CD4-positive, alpha-beta T cell treated with Interleukin-6 for 4 hours (primary cell): ENCODE measurements at places on chromosomes 1 and 21.

GRCh38 chr1:234926559-234927311, 201.9 kb downstream of the TOMM20 start:
- DNase-seq = peak; percentile 43

DNA sequence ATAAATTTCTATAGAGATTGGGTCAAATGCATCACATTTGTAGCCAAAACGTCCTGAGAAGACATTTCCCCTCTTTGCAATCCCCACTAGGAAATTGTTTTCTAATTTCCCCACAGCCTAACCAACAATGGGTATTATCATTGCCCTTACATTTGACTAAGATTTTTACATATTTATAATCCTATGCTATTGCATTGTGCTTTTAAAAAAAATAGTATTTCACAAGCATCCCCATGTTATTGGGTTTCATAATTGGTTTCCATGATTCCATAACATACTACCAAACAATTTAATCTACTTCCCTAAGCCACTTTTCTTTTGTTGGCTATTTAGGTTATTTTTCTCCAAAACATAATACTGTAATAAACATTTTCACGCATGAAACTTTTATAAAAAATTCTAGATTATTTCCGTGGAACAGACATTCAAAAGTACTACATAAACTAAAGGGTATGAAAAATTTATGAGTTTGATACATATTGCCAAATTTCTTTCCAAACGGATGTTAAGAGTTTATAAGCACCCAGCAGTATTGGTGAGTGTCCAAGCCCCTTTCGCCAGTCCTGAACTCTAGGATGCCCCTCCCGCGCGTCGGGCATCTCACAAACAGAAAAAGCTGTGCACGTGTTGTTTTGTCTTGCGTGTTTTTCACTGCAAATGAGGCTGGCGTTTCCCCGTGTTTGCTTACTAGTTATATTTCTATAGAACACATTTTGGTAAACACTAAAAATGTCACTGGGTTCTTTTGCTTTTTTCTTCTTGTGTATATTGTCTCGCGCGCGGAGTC, 2.0 kb upstream of the LHX4 start:
- DNase-seq = no peak

DNA sequence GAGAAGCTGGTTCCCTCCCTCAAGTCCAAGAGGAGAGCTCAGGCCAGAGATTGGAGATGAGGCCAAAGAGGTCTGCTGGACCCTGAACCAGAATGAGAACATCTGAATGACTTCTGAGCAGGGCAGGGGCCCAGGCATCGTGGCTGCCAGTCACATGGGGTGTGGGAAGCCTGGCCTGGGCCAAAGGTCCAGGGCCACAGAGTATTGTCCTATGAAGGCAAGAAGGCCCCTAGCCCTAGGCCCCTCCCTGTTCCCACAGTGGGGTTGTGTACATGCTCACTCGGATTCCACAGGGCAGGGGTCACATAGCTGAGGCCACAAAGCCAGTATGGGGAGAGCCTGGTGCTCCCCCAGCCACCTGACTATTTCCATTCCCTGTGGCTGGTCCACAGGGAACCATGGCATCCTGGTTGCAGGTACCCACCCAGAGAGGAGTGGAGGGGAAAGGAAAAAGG, 18.5 kb upstream of the SLC1A7 start:
- no peak for DNase-seq

GRCh38 chr1:92317836-92318493, 19.1 kb downstream of the RPAP2 start:
- DNase-seq = no peak

DNA sequence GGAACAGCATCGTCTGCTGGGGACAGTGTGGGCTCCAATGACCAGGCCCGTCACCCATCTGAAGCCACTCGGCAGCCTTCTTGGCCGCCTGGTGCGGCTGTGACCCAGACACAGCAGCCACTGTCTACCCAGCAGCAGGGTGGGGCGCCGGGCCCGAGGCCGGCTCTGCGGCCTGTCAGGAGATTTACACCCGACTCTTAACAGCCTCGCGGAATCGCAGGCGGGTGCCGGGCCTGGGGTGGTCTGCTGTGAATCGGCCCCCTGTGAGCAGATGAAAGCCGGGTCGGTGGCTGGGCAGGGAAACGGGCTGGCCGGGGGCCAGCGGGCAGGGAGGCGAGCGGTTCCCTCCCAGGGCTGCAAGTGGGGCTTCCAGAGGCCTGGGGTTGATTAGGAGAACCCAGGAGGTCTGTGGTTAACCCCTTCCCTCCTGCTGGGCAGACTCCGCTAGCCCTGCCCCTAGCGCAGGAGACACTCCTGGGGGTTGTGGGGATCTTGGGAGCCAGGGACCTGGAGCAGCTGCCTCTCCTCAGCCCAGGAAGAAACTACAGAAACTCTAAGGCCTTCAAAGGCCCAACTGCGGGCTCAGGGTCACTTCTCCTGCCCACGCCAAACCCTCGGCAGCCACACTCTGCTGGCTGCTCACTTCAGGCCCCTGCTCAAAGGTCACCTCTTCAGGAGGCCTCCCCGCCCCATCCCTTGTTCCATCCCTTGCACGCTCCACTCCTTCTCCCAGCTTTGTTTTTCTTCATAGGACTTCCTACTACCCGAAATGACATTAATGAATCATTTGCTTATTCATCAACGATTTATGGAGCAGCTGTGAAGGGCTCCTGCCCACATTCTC, 15.6 kb downstream of the RUNX3 start:
- DNase-seq = no peak

DNA sequence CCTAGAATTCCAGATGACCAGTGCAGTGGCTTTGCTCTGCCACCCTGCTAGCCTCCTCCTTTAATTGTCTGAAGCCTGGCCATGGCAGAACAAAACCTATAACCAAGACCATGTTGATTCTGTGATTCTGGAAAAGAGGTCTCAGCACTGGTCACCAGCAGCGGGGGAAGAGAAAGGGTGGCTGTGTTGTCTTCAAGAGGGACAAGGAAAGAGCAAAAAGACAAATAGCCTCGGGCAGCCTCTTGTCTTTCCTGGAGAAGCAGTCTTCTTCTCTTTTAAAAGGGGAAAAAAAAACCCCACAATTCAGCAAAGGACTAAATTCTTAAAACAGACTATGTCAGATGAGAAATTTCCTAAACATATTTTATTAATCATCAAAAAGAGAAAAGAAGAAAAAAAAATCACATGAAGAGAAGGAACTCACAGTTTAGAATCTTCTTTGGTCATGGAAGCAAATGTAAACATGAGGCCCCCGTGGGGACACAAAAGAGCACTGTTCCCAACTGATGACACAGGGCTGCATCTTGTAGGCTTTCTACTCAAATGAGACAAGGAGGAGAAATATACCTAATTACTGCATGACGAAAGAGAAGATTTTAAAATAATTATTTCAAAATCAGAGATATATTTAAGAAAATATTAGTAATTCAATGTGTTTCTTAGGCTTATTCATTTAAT, 36.3 kb upstream of the RAP1GAP start:
- DNase-seq = no peak

DNA sequence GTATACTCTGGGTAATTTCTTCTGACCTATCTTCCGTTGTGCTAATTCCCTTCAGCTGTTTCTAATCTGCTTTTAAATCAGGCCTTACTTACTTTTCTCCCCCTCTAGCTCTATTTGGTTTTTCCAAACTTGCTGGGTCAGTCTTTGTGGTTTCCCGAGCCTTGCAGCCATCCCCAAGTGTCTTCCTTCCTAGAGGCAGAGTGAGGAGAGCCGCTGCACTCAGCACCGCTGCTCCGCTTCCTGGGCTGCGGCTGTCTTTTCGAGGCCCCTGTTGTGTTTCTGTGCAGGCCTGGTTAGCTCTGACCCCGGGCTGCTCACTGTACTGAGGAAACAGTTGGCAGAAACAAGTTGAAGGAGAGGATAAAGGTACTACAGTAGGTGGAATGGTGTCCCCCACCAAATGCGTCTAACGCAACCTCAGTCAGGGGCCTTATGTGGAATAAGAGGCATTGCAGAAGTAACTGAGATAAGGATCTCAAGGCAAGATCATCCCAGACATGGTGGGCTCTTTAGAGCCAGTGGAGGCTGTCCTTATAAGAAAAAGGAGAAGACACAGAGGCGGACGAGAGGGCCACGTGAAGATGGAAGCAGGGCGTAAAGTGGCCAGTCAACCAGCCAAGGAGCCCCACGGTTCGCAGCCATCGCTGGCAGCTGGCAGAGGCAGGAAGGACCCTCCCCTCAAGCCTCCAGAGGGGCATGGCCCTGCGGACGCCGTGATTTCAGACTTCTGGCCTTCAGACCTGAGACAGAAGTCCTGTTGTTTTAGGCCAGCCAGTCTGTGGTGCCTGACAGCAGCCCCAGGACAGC, 10.5 kb downstream of the WNT9A start:
- DNase-seq = no peak

GRCh38 chr1:46203738-46204405, 738 bp downstream of the LURAP1 start:
- DNase-seq = no peak

DNA sequence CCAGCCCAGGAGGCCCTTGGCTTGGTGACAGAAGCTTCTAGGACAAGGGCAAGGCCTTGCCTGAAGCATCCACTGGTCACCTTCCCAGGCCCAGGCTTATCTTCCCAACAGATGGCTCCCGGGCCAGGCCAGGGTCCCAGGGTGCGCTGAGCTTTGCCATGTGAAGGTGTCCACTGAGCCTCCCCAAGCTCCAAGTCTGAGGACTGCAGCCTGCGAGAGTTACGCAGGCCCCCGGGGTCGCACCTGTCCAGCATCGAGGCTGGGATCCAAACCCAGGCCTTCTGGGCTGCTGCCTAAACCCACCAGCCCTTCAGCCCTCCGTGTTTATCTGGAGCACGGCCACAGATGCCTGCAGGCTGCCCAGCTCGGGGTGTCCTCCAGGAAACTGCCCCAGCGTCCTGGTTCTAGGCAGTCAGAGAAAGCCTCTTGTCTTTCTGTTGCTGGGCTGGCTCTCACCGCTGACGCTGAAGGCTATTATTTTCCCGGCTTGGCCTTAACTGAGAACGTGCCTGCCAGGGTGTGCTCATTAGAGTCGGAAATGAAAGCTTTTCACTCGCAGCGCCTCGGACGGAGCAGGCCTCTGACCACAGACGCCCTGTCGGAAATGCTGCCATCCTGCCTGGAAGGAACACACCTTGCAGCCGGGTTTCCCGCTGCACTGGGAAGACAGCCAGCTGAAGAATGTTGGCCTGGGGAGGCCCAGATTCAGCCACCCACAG, 71.4 kb downstream of the MEGF6 start:
- no peak for DNase-seq

DNA sequence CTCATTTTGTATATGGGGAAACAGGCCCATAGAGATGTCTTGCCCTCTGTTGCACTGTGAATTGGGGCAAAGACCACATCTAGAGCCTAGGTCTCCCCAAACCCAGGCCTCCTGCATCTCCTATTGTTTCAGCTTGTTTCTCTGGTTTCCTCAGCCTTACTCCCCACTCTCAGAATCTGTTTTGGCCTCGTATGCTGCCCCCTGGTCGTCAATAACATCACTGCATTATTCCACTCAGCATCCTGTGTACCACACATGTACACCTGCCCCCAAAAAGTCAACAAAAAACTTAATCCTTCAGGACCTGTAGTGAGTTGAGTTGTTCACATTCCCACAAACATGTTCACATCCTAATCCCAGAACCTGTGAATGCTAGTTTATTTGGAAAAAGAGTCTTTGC, 184.8 kb downstream of the BRINP2 start:
- DNase-seq = no peak

GRCh38 chr1:168521401-168522000, 22.3 kb downstream of the XCL2 start:
- DNase-seq = no peak

DNA sequence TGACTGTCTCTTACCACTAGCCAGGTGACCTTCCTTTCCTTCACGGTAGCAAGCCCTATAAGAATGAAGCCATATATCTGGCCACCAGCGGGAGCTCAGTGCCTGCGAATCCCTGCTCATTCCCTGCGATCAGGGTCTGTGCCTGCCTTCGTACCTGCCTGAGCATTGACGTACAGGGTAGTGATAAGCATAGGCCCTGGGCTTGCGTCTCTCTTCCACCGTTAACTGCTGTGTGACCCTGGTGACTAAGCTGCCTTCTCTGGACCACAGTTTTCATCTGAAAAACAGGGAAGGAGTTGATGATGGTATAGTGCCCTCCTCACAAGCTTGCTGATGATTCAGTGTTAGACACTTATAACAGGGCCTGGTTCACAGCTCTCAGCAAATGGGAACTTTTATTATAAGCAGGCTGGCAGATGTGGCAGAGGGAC, 4.1 kb downstream of the ZC3H12A start:
- peak; percentile 65 for DNase-seq

GRCh38 chr1:117655220-117655577, 49.4 kb downstream of the TENT5C start:
- no peak for DNase-seq

GRCh38 chr1:150572918-150573647, 6.3 kb downstream of the MCL1 start:
- DNase-seq = no peak

- DNase-seq = no peak
Observed at GRCh38 chr21:42798106-42798505, 81.2 kb downstream of the WDR4 start.

- no peak for DNase-seq
Observed at GRCh38 chr1:107551456-107551855, 410.6 kb downstream of the NTNG1 start.

GRCh38 chr1:115129071-115129640, 39.9 kb upstream of the TSPAN2 start:
- DNase-seq = no peak

GRCh38 chr1:203693721-203694120, 67.1 kb downstream of the ATP2B4 start:
- DNase-seq = no peak

GRCh38 chr1:29839726-29840125, 603.4 kb downstream of the PTPRU start:
- no peak for DNase-seq

GRCh38 chr1:119006406-119007279, 18.5 kb upstream of the TBX15 start:
- no peak for DNase-seq

- no peak for DNase-seq
Observed at GRCh38 chr1:116521186-116521585, 49.6 kb downstream of the CD58 start.

DNA sequence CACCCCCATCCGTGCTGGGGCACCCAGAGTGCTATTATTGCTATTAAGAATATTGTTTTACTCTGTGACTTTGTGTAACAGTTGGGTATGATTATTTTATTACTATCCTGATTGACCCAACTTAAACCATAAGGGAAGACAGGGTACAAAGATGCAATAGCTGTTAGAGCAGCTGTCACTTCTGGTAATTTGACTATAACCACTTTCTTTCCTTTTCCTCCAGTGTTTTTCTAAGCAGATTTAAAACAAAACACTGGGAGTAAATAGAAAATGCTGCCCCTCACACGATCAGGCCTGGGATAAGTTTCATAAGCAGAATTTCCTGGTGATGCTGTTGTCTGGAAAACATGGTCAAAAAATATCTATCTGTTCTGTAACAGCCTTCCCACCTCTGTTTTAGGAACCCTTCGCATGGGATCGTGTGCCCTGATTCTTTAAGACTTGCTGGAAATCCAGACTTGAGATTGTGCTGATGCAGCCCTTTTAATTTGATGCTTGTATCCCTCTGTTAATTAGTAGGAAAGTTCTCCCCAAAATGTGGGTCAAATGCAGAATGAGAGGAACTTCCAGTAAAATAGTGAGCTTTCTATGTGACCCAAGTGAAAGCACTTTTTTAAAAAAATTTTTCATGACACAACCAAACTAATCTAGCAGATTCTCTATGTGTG, 165.3 kb downstream of the FMN2 start:
- DNase-seq = no peak

GRCh38 chr21:28069450-28069923, 923.2 kb downstream of the LTN1 start:
- no peak for DNase-seq

GRCh38 chr1:95407886-95408291, 173.9 kb downstream of the RWDD3 start:
- no peak for DNase-seq

GRCh38 chr1:17957588-17958267, 149.9 kb upstream of the IGSF21 start:
- DNase-seq = no peak

GRCh38 chr1:19124273-19124672, 85.8 kb downstream of the UBR4 start:
- DNase-seq = no peak
